ENCODE measurements at places on chromosomes 4 and X.

DNA sequence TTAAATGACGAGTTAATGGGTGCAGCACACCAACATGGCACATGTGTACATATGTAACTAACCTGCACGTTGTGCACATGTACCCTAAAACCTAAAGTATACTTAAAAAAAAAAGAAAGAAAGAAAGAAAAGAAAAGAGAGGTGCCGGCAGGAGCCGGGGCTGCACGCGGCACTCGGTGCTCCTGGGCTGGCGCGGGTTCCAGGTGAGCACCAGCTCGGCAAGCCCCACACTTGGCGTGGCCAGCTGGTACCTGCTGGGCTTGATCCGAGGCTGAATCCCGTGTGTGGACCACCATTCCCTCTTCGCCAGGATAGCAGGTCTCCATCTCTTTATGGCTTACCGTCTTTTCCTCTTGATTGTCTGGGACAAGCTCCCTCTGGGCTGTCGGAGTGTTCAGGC lies 17.9 kb upstream of the HERC6 start:
- no peak for DNase-seq

- no peak for DNase-seq
These were observed 14.6 kb downstream of the SRPX start for GRCh38 chrX:38206036-38206435.

DNA sequence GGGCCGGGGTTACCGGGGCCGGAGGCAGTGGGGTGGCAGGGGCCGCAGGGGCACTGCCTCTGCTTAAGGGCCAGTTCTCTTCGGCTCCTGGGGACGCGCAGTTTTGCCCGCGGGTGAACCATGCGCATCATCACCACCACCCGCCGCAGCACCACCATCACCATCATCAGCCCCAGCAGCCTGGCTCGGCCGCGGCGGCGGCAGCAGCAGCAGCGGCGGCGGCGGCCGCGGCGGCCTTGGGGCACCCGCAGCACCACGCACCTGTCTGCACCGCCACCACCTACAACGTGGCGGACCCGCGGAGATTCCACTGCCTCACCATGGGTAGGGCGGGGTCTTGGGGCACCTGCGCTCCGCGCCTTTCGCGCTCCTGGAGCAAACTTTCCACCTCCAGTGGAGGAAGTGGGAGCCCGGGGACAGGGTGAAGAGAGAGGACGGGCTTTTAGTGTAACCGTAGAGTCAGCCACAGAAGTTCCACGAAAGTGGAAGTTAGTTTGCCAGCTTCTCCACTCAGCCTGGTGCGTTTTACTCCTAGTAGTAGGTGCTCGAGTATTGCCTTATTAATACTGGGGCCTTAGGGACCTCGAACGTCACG lies 729 bp downstream of the GSX2 start:
- DNase-seq, result no peak

GRCh38 chr4:185343726-185344581 lies 51.8 kb downstream of the LRP2BP start:
- DNase-seq, result no peak
